ENCODE measurements at places on chromosomes 3 and 15. TPM values are rescaled to one million over a fixed set of nuclear protein-coding genes. Genes with fewer than 3 reads are reported as not detected.

Gene SCN11A
- 0.08 TPM for total RNA-seq

Gene IL20RB
- total RNA-seq, result 1.9 TPM

Gene ZDHHC19
- not detected for total RNA-seq

Gene P2RY13
- not detected for total RNA-seq

Gene PAQR5
- not detected for total RNA-seq

DNA sequence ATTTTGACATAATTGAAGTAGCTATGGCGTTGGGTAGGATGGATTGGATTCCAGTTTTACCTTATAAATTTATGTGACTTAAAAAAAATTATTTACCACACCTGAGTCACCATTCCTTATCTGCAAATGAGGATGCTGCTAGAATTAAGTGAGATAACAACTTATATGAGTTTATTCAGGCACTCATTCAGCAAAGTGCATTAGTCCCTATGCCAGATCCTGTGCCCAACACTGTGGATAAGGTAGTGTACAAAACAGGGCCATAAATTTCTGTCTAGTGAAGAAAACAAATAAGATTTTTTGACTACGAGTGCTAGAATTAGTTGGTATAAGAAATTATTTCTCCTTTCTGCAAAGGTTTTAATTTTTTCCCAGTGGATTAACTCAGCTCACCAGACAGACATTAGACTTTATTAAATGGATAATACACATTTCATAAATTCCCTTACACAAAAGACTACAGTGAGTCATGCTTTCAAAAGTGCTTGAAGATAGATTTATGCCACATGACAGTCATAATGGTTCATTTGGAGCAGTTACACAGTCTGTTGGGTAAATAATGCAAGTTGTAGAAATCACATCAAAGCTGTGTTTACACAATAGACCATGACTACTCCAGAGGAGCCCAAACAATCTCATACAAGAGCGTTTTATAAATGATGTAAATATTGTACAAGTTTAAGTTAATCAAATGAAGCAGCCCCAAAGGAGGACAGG is 129.9 kb upstream of the TGFBR2 start:
- no peak for DNase-seq
- no peak overlapping the region for H3K4me3 ChIP-seq
- peaks cover 15% of the 10 kb centered on the region for H3K36me3 ChIP-seq
- H3K27ac ChIP-seq, result no peak overlapping the region
- H3K27me3 ChIP-seq, result no peaks in the 10 kb centered on the region

Gene CASR
- not detected for total RNA-seq

Gene PLIN1
- 0.61 TPM for total RNA-seq

DNA sequence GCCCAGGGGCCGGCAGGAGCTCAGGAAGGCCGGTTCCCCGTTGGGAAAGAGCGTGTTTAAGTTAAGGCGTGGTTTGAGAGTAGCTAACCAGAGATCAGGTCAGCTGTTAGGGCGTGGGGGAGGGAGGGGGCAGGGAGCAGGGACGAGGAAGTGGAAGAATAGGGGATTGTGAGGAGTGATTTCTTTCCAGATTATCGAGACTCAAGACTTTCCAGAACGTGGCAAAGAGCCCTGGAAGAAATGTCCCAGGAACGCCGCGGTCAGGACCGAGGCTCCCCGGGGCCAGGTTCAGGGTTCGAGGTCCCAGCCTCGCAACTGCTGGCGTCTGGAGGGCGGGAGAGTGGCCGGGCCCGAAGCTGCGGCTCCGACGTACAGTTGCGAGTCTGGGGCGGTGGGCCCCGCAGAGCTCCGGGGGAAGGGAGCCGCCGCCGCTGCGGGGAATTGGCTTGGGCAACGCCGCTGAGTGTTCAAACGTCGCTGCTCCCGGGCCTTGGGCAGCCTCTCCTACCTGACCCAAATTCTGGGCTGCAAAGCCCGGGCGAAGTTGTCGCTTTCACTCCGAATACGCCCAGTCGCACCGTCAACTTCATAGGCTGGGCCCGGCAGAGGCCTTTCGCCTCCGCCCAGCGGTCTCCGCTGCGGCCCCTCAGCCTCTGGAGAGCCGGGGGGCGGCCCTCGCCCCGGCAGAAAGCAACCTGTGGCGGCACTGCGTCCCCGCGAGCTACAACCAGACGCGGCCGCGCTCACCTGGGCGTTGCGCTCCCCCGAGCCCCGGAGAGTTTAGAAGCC is 9.5 kb downstream of the ISL2 start:
- peaks cover 71% of the 10 kb centered on the region for H3K27me3 ChIP-seq
- H3K27ac ChIP-seq, result no peak overlapping the region
- peak; percentile 56 for DNase-seq

Gene SLC28A1
- total RNA-seq, result not detected

DNA sequence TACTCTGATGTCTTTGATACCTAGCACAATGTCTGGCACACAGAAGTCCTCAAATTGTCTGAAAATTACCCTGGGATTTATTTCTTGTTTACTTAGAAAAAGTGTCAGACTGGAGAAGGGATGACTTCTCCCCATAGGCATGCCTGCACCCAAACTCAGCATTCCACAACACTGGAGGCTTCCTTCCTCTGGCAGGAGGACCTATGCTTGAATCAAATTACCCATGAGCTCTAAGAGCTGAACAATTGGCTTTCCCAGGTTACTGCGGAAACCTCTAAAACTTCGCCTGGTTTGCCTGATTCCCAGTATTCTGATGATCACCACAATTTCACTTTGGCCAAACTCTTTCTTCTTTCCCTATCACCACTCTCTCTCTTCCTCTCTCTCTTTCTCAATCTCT is 217.4 kb downstream of the DIPK2A start:
- H3K4me3 ChIP-seq, result no peak overlapping the region
- no peaks in the 10 kb centered on the region for H3K27me3 ChIP-seq
- no peaks in the 10 kb centered on the region for H3K36me3 ChIP-seq
- no peak for DNase-seq

- no peak overlapping the region for H3K4me3 ChIP-seq
- no peak for DNase-seq
- peaks cover 26% of the 10 kb centered on the region for H3K4me1 ChIP-seq
- no peaks in the 10 kb centered on the region for H3K27me3 ChIP-seq
- H3K27ac ChIP-seq, result no peak overlapping the region
These were observed 159.2 kb downstream of the CHST2 start for GRCh38 chr3:143278721-143279120.

Gene EFHB
- total RNA-seq, result not detected

GRCh38 chr3:44648564-44649229 is at the start of gene ZNF35:
Gene ZNF35, plus strand, starts transcription at chr3:44648732. Its CDS starts 2,336 bp downstream, at chr3:44651068.
- DNase-seq, result peak; percentile 53
- H3K4me1 ChIP-seq, result peaks cover 9% of the 10 kb centered on the region
- H3K36me3 ChIP-seq, result peaks cover 46% of the 10 kb centered on the region
- H3K27ac ChIP-seq, result peak within 1 kb of the TSS; percentile 67

Gene SNTN
- not detected for total RNA-seq

DNA sequence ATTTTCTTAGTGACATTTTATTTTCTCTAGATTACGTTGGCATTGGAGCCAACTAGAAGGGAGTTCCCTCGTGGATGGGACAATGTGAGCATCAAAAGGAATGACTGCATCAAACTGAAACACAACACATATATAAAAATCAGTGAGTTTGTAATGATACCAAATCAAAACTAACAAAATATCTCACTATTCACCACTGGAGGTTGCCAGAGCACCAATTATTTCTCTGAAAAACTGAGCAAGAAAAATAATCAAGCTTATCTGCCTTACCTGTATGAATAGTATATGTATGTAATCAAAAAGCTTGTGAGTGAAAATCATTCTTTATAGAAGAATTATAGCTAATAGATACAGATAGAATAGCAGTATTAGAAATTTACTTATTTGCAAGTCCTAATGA is 46.8 kb upstream of the OTOL1 start:
- H3K4me3 ChIP-seq, result no peak overlapping the region
- peaks cover 3% of the 10 kb centered on the region for H3K27me3 ChIP-seq
- H3K4me1 ChIP-seq, result no peaks in the 10 kb centered on the region
- H3K27ac ChIP-seq, result no peak overlapping the region

DNA sequence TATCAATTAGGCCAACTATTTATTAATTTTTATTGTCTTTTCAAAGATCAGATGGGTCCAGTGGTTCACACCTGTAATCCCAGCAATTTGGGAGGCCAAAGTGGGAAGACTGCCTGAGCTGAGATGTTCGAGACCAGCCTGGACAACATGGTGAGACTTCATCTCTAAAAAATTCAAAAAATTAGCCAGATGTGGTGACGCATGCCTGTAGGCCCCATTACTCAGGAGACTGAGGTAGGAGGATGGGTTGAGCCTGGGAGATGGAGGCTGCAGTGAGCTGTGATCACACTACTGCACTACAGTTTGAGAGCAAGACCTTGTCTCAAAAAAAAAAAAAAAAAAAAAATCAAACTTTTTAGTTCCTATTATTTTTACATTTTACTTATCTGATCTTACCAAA is 8.2 kb downstream of the AP3S2 start:
- no peak overlapping the region for H3K4me3 ChIP-seq
- H3K27ac ChIP-seq, result no peak overlapping the region
- peaks cover 3% of the 10 kb centered on the region for H3K4me1 ChIP-seq
- peaks cover 13% of the 10 kb centered on the region for H3K36me3 ChIP-seq
- no peak for DNase-seq
- H3K27me3 ChIP-seq, result no peaks in the 10 kb centered on the region

Gene GUCA1C
- total RNA-seq, result not detected

- no peaks in the 10 kb centered on the region for H3K27me3 ChIP-seq
- H3K27ac ChIP-seq, result no peak overlapping the region
- no peaks in the 10 kb centered on the region for H3K4me1 ChIP-seq
- no peaks in the 10 kb centered on the region for H3K36me3 ChIP-seq
- H3K4me3 ChIP-seq, result no peak overlapping the region
These were observed 283.5 kb upstream of the PDZRN3 start for GRCh38 chr3:73908218-73908617.

DNA sequence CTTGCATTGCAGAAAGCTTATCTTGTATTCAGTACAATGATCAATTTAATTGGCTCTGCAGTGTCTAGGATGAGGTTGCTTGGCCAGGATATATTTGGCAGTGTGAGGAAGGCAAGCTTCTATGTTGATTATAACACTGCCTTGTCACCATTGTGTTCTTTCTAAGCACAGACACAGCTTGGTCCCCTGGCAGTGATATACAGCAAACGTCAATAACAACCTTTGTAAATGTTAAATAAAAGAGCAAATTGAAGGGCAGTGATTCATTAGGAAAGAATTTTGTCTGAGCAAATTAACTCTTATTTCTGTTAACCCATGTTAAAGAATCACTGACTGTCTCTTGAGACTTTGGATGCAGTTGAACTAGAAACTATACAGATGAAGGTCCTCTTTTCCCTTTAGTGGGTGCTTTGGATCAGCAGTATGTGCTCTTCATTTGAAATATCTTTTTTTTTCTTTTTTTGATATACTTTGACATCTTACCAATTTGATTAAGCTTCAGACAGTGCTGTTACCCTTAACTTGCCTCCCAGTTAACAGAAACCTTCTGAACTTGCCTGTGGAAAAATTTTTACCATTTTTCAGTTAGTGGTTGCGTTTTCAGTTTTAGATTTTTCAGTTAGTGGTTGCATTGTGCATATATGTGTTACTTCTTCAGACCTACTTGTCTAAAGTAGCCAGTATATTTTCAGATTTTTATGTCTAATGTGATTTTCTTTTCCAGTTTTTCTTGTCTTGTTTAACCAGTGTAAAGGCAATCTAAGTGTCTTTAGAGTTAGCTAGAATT is 199.8 kb downstream of the TCF12 start:
- H3K27ac ChIP-seq, result peak overlapping the region; percentile 26
- H3K4me1 ChIP-seq, result peaks cover 20% of the 10 kb centered on the region
- H3K4me3 ChIP-seq, result no peak overlapping the region
- no peaks in the 10 kb centered on the region for H3K27me3 ChIP-seq

DNA sequence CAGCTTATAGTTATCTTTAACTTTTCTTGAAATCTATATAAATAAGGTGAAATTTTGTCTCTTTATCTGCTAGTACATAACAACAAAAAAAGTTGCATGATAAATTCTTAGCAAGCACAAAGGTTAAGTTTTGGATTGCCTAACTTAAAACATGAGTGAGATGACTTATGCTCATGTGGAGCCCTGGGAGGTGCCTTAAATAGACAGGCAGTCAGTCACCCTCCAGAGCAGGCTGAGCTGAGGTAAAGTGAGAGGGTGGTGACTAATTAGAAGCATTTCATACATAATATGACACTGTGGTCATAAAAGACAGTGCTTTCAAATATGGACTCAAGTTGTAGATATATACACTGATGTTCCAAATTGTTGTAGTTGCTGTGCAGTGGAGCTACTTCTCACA is 14.6 kb upstream of the MME start:
- no peak for DNase-seq
- no peak overlapping the region for H3K27ac ChIP-seq
- no peaks in the 10 kb centered on the region for H3K27me3 ChIP-seq
- H3K4me3 ChIP-seq, result no peak overlapping the region
- H3K36me3 ChIP-seq, result no peaks in the 10 kb centered on the region
- H3K4me1 ChIP-seq, result no peaks in the 10 kb centered on the region

GRCh38 chr15:51328926-51329325 is 9.5 kb downstream of the CYP19A1 start:
- H3K4me1 ChIP-seq, result no peaks in the 10 kb centered on the region
- H3K4me3 ChIP-seq, result no peak overlapping the region
- H3K36me3 ChIP-seq, result no peaks in the 10 kb centered on the region
- peaks cover 10% of the 10 kb centered on the region for H3K27me3 ChIP-seq

GRCh38 chr3:16322189-16322588 is 57.2 kb downstream of the OXNAD1 start:
- peaks cover 45% of the 10 kb centered on the region for H3K36me3 ChIP-seq
- no peak overlapping the region for H3K4me3 ChIP-seq
- H3K4me1 ChIP-seq, result peaks cover 47% of the 10 kb centered on the region
- no peak for DNase-seq
- H3K27me3 ChIP-seq, result no peaks in the 10 kb centered on the region
- peak overlapping the region; percentile 68 for H3K27ac ChIP-seq

DNA sequence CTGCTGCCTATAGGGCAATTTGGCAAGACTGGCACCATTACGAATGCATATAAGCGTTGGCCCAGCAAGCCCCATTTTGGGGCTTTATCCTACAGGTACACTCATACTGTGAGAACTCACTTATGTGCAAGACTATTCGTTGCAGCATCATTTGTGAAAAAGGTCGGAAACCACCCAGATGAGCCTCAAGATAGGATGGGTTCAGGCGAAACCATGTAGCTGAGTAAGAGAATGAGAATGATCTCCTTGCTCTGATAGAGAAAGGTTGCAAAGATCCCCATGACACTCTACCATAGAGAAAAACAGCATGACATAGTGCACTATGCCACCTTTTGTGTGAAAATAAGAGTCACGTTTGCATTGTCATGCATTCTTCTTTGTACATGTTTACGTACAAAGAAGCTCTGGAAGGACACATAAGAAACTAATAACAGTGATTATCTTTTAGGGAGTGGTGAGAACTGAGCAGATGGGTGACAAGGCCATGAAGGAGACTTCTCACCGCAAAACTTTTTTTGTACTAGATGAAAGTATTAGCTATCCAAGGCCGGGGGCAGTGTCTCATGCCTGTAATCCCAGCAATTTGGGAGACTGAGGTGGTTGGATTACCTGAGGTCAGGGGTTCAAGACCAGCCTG is 50.0 kb downstream of the RHCG start:
- H3K36me3 ChIP-seq, result no peaks in the 10 kb centered on the region
- H3K27ac ChIP-seq, result no peak overlapping the region
- H3K27me3 ChIP-seq, result peaks cover 35% of the 10 kb centered on the region
- H3K4me1 ChIP-seq, result peaks cover 2% of the 10 kb centered on the region

Data from activated naive CD8-positive, alpha-beta T cell treated with anti-CD3 and anti-CD28 coated beads, Interleukin-2, amount 10 ng/mL, durations not matched to agents 7 days and 5 days (primary cell).